ENCODE measurements at places on chromosomes 7 and 10.

DNA sequence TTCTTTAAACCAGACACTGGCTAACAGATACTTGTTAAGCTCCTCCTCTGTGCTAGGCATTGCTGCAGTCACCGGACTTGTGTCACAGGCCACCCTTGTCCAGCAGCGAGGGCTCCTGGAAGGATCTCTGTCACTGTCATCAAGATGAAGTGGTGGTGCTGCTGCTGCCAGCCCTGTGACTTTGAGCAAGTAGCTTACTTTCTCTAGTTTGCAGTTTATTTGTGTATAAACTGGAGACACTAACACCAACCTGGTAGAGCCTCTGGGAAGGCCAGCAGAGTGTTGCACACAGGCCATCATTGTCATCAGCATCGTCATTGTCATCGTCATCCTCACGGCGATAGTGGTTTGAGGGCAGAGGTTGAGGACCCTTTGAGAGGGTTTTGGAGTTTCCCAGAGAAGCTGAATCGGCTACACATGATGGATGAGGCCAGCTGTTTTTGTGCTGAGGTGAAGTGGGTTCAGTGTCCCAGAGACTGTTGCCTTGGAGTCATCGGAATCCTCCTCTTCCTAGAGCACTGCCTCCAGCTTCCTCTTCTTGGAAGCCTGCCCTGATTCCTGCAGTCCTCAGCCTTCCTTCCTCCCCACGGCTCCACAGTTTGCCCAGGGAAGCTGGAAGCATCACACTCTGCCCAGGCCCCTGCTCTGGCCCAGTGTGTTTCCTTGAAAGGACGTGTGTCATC is 128.4 kb downstream of the GRK5 start:
- H3K4me1 ChIP-seq: peaks cover 16% of the 10 kb centered on the region
- no peaks in the 10 kb centered on the region for H3K36me3 ChIP-seq
- no peak for DNase-seq
- H3K27me3 ChIP-seq: no peaks in the 10 kb centered on the region
- no peak overlapping the region for H3K4me3 ChIP-seq

DNA sequence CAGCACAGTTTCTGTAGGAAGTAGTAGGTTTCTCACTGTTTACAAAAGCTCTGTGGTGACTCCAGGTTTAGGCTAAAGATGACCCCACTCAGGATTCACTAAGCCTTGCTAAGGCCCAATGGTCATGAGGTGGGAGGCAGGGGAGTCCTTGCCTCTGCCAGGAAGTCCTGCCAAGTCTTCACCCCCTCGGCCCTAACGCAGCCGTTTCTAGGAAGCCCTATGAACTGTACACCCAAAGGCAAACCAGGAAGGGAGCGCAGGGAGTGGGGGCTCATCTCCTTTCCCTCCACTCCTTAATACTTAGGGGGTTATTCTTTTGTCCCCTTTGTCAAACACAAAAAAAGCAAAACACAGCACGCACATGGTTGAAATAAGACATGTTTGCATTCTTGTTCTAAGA is 64.6 kb downstream of the CTBP2 start:
- no peak for DNase-seq
- H3K36me3 ChIP-seq: no peaks in the 10 kb centered on the region
- no peaks in the 10 kb centered on the region for H3K27me3 ChIP-seq
- no peaks in the 10 kb centered on the region for H3K4me1 ChIP-seq

GRCh38 chr7:80017101-80017698 is 117.4 kb upstream of the GNAI1 start:
- no peaks in the 10 kb centered on the region for H3K36me3 ChIP-seq
- no peaks in the 10 kb centered on the region for H3K27me3 ChIP-seq
- no peak for DNase-seq
- no peak overlapping the region for H3K27ac ChIP-seq
- no peaks in the 10 kb centered on the region for H3K4me1 ChIP-seq

GRCh38 chr10:86734207-86734988 is 22.0 kb upstream of the BMPR1A start:
- H3K4me3 ChIP-seq: no peak overlapping the region
- DNase-seq: no peak
- H3K27ac ChIP-seq: no peak overlapping the region
- no peaks in the 10 kb centered on the region for H3K4me1 ChIP-seq
- H3K36me3 ChIP-seq: no peaks in the 10 kb centered on the region

- H3K4me1 ChIP-seq: peaks cover 13% of the 10 kb centered on the region
- H3K27ac ChIP-seq: no peak overlapping the region
- no peaks in the 10 kb centered on the region for H3K27me3 ChIP-seq
- DNase-seq: peak; percentile 16
- H3K36me3 ChIP-seq: no peaks in the 10 kb centered on the region
- no peak overlapping the region for H3K4me3 ChIP-seq
These were observed 503.8 kb downstream of the GRID1 start for GRCh38 chr10:85862771-85863170.

GRCh38 chr7:129163875-129164544 is 19.5 kb downstream of the TSPAN33 start:
- H3K4me3 ChIP-seq: no peak overlapping the region
- peak; percentile 25 for DNase-seq
- H3K27me3 ChIP-seq: no peaks in the 10 kb centered on the region
- no peak overlapping the region for H3K27ac ChIP-seq

DNA sequence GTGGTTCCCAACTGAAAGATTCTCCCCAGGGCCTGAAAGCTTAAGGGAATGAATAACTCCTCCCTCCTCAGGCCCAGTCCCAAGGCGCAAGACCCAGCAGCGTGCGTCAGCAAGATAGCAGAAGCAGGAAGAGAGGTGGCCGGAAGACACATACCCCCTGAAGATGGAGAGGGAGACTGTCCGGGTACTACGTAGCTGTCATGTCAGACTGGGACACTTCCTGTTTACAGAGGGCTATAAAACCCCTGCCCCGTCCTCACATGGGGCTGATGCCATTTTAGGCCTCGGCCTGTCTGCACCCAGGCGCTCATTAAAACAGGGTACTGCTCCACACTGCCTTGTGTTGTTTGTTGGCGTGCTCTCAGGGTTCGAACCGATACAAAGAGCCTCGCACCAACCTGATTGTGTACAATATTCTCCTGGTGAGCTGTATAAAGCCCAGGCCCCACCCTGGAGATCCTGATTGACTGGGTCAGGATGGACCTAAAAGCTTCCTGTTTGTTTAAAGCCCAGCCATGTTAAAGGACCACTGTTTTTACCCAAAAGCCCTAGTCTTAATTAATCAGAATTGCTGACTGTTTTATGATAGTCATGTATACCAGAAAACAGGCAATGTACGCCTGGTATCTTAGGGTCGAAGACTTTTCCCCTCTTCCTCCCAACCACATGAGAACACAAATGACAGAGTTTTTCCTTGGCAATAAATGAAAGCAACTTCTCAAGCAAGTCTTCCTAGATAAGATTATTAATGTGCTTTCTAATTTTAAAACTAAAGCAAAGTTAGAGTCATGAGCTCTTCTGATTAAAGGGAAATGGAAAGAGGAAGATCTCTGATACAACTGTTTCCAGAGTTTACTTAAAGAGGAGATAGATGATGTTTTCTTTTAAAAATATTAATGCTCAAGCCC is 251.5 kb downstream of the DOCK4 start:
- DNase-seq: no peak
- H3K4me1 ChIP-seq: no peaks in the 10 kb centered on the region
- H3K27ac ChIP-seq: no peak overlapping the region
- H3K36me3 ChIP-seq: no peaks in the 10 kb centered on the region
- H3K27me3 ChIP-seq: no peaks in the 10 kb centered on the region
